ENCODE measurements at places on chromosomes 5 and 9.

- peak; percentile 1 for DNase-seq
Observed at GRCh38 chr5:88889189-88890069, 6.4 kb upstream of the MEF2C start.

- no peak for DNase-seq
Observed at GRCh38 chr5:116672203-116672602, 97.6 kb upstream of the SEMA6A start.

GRCh38 chr9:34562135-34562745 lies 27.3 kb downstream of the CNTFR start:
- no peak for DNase-seq

- DNase-seq, result no peak
Observed at GRCh38 chr9:131038256-131039128, 29.5 kb downstream of the LAMC3 start.
